ENCODE measurements at places on chromosomes 1 and 21.

DNA sequence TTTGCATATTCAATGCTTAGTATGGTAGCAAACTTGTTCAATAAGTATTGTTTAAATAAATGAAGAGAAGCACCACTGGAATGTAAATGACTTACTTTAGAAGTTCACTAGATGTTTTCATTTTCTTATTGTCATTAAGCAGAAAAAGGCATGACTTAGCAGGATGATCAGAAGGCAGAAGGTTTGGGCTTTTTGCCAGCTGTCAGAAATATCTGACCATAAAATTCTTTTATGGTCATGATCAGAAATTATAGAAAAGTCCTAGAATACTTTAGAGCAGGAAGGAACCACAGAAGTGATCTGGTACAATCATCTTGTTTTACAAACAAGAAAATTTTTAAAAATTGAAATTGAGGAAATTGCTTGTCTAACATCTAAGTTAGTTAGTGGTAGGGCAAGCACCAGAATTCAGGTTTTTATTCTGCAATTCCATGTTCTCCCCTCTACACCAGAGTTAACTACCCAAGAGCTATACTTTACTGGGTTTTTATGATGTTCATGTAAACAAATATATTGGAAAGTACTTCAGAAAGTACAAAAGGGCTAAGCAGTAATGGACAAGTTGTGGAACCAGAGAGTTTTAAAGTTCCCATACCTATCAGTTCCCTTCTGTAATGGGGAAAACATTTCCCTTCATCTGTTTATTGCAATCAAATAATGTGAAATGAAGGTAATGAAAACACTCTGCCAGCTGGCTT, 10.1 kb downstream of the FMO5 start:
- DNase-seq: no peak

DNA sequence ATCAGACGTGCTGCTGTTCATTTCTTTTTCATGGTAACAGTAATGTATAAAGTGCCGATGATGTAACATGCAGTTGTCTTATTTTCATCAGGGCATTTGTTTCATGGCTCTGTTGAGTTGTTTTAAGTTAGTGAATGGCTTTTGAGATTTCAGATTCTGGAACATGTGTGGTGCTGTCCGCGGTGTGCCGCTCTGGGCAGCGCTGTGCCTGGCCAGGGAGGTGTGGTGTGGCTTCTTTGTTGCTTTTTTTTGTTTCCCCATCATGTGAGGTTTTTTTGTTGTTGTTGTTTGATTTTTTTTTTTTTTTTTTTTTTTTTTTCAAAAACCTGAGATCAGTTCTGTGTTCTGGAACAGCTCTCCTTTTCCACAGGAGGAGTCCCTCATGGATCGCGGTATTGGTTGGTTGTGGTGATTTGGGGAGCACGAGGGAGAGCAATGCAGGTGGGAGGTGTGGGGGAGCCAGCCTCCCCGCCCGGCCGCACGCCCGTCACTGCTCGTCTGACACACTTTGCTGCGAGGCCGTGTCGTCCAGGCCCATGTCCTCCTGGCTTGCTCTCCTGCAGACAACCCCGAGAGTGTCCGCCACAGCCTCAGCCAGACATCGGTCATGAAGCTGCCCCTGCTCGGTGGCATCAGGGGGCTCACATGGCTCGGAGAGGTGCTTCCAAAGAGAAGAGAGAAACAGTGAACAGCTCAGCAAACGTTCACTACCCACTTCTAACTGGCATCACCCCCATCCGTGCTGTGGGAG, 33.6 kb downstream of the NTPCR start:
- no peak for DNase-seq

- DNase-seq: no peak
Measured at GRCh38 chr1:147771226-147772125, 11.1 kb upstream of the GJA5 start.

GRCh38 chr1:78426408-78426807, 64.4 kb upstream of the PTGFR start:
- no peak for DNase-seq

DNA sequence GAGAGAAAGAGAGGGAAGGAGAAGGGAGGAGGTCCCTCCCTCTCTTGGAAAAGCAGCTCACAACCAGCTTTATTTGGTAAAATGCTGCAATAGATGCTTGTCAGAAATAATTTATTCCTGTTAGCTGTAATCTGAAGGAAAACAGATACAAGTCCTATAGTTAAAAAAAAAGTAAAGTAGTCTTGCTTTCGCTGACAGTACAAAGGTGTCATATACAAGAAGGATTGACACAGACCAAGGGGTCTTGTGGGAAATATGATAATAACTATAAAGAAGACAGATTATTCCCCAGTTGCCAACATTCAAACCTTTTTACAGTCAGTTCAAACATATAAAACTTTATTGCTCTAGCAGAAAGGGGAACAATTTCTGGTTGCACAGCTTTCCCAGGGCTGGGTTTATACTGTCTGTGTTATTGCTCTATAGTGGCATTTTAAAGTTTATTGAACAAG, 145.0 kb downstream of the PBX1 start:
- DNase-seq: no peak

GRCh38 chr1:247833601-247834000, 8.1 kb downstream of the OR11L1 start:
- DNase-seq: no peak

- DNase-seq: no peak
Measured at GRCh38 chr1:53361541-53361961, 33.7 kb upstream of the LRP8 start.

DNA sequence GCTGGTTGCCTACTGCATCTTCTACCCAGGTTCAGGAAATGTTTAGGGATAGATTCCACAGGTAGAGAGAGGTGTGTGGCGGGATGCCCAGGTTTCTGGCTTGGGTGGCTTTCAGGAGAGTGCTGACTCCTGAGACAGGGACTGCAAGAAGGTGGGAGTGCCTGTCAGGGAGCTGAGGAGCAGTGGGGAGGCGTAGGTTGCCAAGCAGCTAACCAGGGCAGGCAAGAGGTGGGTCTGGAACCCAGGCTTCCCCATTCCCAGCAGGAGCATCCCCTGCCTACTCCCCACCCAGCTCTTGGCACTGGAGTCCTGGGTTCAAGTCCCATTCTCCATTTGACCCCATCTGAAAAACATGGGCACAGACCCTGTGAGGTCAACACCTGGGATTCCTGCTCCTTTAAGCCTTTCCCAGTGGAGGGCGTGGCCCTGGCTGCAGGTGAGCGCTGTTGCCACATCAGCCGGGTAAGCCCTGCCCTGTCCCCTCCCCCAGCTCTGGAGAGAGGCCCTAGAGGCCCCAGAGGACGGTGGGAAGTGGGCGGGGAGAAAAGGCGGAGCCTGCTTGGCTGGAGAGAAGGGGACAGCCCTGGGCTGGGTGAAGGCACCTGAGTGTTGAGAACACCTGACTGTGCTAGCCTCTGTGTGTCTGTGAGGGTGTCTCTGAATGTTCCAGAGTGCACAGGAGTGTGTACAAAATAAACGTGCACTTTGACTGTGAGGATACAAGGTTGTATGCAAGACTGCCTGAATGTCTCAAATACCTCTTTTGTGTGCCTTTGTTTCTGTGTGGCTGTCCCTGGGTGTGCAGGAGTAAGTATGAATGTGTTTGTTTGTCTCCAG, 14.0 kb upstream of the SYNC start:
- no peak for DNase-seq

- no peak for DNase-seq
Measured at GRCh38 chr1:32972814-32973428, 8.3 kb upstream of the RNF19B start.

DNA sequence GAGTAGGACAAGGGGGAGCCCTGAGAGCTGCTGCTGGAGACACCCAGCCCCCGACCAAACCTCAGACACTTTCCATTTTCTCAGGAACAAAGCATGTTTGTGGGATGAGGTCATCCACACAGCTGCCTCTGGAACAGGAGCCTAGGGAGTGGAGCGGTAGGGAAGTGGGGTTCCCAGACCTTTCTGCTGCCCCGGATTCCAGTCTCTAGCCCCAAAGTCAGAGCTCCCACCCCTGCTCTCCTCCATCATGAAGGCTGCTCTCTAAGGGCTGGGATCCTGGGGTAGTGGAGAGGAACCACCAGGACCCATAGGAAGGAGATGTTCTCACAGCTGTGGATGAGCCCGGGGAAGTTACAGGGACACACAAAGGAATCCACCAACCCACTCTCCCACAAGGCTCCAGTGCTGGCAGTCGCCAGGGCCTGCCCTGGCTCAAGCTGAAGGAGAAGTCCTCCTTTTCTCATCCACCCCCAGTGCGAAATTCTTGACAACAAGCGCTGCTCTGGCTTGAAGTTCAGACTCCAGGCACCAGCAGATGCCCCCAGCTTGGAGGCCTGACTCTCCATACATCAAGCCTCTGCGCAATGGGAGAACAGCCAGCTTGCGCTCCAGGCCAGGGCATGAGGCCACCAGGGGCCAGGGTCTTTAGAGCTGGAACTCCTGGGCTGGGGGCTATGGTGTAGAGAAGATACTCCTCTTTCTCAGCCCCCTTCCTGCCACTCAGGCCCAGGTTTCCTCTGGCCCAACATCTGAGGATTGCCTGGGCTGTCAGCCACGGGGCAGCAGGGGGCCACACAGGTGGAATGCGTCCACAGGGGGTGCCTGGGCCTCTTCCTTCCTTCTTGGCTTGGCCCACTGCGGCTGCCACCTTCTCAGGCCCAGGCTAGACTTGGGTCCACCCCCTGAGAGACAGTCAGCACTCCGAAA, 4.5 kb downstream of the FHL3 start:
- no peak for DNase-seq

DNA sequence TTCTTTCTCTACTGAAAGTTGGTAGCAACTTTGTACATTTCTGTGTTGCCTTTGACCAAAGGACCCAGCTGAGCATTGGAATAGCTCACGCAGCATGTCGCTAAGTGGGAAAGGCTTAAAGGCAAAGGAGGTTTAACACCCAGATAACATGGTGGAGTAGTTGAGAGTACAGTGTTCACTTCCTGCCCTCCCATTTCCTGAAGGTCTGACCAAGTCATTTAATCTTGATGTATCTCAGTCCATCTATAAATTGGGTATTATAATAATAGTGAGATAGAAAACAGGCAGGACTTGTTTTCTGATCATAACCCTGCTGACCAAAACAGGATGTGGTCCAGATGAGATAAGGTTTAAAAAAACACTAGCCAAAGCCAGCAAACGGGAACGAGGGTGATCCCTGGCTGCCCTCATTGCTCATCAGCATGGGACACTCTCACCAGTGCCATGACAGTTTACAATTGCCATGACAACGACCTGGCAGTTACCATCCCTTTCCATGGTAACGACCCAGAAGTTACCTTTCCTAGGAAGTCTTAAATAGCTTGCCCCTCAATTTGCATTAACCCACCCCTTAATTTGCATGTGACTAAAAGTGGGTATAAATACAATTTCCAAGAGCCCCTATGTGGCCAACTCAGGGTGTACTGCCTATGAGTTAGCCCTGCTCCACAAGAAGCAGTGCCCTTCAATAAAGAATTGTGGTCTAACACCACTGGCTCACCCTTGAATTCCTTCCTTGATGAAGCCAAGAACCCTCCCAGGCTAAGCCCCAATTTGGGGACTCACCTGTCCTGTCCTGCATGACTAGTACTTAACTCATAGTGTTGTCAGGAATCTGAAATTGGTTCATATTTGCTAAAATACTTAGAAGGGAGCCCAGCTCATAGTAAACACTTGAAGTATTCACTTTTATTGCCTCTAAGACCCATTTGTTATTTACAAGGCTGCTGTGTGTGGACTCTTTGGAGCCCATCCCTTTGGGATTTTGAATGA, 28.4 kb upstream of the FHAD1 start:
- no peak for DNase-seq

DNA sequence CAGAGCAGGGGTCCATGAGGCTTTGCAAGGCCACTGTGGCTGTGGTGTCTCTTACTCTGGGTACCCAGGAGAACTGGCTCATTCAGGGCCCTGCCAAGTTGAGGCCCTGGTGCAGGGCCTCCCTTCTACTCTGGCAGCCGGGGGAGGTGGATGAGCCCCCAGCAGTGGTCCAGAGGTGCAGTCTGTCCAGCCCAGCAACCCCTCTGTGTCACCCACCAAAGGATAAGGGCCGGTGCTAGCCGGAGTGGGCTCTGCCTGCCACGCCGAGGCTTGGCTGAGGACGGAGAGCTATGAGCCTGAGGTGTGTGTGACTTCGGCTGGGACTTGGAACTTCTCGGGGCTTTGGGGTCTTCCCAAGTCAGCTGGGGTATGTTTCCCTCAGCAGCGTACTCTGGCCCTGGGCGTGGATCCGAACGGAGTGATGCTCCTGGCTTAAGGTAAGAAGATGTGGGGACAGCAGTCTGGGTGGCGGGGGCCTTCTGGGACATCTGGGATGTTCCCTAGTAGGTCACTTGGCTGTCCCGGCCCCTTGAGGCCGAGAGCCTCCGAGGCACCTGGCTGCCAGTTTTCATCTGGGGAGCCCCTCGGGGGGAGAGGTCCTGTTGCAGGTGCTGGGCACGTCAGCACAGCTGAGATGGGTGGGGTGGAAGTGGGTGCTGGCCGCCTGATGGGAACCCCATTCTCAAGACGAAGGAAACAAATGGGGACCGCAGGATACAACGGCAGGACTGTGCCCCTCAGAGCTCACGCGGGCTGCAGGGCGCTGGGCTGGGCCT, 25.9 kb downstream of the RUNX3 start:
- no peak for DNase-seq

DNA sequence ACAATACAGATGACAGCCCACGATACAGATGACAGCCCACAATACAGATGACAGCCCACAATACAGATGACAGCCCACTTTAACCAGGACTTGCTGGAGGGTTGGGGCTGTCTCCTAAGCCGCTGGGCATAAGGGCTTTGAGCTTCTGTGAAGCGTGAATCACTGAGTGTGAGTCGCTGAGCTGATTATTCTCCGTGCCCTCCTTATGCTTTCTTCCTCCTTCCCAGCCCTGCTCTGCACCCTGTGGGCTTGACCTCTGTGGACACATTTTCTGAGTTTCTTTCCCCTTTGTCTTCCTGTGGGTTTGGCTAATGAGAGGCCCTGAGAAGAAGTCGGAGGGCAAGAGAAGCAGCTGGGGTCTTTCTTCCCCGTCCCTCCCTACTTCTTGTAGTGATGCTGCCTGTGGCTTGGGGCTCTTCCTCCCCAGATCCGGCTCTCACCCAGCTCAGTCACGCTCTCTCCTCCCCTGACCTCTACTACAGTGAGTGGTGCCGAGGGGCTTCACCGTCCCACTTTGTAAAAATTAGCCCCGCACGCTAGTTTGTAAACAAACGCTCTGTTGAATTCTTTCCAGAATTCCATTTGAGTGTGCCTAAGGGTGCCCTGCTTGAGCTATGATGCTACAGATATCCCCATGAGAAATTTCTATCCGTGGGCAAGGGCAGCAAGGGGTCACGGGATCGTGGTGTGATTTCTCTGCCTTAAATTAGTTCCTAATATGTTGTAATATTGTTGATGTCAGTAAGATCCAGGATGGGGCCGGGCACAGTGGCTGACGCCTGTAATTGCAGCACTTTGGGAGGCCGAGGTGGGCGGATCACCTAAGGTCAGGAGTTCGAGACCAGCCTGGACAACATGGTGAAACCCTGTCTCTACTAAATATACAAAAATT, 46.4 kb upstream of the SOD1 start:
- no peak for DNase-seq

GRCh38 chr1:209862391-209863356, 34.9 kb downstream of the UTP25 start:
- DNase-seq: no peak

- no peak for DNase-seq
Measured at GRCh38 chr1:174007851-174008250, 14.3 kb downstream of the RC3H1 start.

GRCh38 chr1:12616709-12617373, 1.2 kb downstream of the DHRS3 start:
- no peak for DNase-seq

All from omental fat pad (tissue), 4 donors.